Activated effector memory CD4-positive, alpha-beta T cell treated with Interleukin-2 at 50 U/mL for 16 hours (primary cell): ENCODE measurements at places on chromosomes 4 and X.

- no peak for DNase-seq
These were observed 73.7 kb upstream of the ACSL1 start for GRCh38 chr4:184899261-184900134.

- DNase-seq = no peak
These were observed 177.2 kb downstream of the ARAP2 start for GRCh38 chr4:36067116-36067515.

- no peak for DNase-seq
These were observed 796.5 kb upstream of the SLIT2 start for GRCh38 chr4:19455196-19455595.

GRCh38 chrX:108332281-108332680 is 105.9 kb downstream of the COL4A6 start:
- no peak for DNase-seq

GRCh38 chr4:141826260-141826659 is 189.9 kb downstream of the IL15 start:
- no peak for DNase-seq

GRCh38 chr4:63814171-63814964 is 594.9 kb downstream of the TECRL start:
- no peak for DNase-seq
